ENCODE measurements at places on chromosomes 1 and 21.

- DNase-seq: no peak
These were observed 103.5 kb upstream of the ZBTB40 start for GRCh38 chr1:22347854-22348760.

DNA sequence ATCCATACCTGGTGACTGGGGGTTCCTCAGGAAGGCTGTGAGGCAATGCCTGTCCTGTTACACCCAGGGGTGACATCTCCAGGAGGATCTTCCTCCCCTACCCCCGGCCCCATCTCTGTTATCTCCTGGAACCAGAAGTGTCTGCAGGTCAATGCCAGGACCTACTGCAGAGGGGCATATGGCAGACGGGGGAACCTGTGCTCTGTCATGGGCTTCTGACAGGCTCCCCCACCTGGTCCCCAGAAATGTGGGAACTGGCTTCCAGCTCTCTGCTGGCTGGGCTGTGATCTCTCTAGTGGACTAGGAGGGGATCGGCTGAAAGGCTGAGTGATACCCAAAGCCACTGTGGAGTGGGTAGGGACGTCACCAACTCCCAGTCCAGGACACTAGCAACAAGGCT is 21.0 kb downstream of the KCND3 start:
- no peak for DNase-seq

DNA sequence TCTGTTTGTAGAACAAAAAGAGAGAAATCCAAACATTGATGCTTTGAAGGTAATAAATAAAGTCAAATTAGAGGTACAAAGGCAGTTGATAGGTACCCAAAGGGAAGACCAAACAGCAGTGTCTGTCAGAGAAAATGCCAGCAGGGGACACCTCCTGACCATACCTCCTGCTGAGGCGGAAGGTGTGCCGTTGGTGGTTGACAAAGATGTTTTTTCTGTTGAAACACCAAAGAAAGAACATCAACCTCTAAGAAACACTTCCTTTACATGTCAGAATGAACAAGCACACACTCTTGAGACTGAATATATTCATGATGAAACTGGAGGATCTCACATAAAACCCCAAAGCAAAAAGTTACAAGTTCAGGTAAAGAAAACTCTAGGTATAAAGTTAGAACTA is 128.3 kb downstream of the MACF1 start:
- DNase-seq: no peak

- DNase-seq: no peak
These were observed 37.0 kb upstream of the TENT5B start for GRCh38 chr1:27049607-27050006.

- no peak for DNase-seq
These were observed 900.6 kb downstream of the NCAM2 start for GRCh38 chr21:21898801-21899200.

DNA sequence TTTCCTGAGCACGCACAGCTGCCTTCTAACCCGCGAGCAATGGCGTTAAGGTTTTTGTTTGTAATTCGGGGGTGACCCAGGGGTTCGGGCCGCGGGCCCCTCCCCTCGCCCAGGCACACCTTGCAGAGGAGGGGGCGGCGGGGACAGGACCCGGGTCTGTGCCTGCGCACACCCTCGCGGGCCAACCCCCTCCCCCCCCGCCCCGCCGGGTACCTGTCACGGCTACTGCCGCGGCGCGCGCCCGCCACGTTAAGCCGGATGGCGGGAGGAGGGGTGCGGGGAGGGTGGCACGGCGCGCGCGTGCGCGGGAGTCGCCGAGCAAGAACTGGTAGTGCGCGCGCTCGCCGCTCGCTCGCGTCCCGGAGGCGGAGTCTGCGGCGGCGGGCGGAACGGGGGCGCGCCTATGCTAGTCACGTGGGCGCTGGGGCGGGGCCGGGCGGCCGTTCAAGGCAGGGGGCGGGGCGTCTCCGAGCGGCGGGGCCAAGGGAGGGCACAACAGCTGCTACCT is at the start of gene TPTE:
Gene TPTE (plus strand): TSS at position 493 of the 508 bp plus-strand sequence. CDS start 17,141 bp downstream, outside the sequence.
- no peak for DNase-seq

GRCh38 chr1:210024996-210025395 is 87.0 kb downstream of the SYT14 start:
- no peak for DNase-seq

DNA sequence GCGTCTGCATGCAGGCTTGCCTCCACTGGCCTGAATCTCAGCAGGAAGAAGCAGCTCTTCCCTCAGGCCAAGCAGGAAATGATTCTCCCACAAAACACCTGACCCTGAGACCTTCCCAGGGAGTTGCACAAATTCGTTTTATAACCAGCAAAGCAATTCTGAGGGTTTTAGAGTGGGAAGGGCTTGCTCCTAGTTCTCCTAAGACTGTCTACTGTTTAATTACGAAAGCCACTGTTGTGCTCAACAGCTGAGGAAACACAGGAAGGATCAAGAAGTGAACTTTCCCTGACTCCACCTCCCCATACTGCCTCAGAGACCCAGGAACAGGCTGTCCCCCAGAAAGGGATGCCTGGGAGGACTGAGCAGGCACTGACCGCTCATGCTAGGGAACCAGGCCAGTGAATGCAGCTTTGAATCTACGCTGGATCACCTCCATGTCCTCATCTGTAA is 37.0 kb upstream of the PUM1 start:
- DNase-seq: no peak

DNA sequence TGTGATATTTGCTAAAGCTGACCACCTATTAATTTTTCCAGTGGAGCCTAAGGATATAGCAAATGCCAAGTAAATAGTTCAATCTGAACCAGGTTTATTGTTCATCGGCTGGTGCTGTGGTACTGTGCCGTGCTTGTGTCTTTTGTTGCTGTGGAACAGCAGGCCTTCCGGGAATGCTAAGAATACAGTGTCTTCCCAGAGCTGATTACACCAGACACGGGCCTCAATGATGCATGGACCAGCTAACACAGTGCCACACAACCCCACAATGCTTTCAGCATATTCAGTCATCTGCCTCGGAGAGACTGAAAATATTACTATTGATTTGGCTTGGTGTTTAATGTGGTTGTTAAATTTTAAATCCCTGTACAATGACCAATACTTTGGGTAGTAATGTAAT is 415.4 kb downstream of the PTBP2 start:
- no peak for DNase-seq

DNA sequence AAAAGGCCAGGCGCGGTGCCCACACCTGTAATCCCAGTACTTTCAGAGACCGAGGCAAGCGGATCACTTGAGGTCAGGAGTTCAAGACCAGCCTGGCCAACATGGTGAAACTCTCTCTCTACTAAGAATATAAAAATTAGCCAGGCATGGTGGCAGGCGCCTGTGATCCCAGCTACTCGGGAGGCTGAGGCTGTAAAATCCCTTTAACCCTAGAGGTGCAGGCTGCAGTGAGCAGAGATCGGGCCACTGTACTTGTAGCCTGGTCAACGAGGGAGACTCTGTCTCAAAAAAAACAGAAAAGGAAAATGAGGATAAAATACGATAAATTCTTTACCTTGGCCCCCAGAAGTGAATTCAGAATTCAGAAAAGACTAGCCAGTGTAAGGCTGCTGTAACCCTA is 1.6 kb downstream of the TMEM50B start:
- no peak for DNase-seq

DNA sequence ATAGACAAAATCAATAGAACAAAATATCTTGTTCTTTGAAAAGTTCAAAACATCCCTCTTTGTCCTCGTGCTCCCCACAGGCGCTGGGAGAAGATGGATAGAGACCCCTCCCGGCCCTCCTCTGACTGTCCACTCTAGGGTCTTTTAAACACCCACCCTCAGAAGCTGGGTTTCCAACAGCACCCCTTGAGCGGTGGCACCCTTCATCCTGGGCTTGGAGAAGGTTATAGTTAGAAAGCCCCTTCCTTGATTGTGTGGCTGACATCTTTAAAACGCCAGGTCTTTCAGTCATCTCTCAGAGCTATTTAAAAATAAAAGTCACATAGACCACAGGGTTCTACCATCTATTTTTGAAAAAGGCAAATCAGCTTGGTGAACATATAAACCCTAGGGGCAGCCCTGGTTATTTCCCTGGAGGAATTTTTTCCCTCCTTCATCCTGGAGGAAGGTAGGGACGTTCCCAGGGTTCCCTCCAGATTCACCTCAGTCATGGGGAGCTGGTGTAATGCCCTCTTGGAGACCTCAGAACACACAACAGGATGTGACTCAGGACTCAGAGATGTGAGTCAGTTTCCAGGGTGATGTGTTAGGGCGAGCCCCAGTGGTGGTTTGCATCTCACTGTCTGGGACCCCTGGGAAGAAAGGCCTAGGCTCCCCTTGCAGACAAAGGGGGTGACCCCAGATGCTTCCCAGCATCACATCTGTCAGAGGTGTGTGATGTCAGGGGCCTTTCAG is 138.5 kb downstream of the CLIC6 start:
- DNase-seq: peak; percentile 63

DNA sequence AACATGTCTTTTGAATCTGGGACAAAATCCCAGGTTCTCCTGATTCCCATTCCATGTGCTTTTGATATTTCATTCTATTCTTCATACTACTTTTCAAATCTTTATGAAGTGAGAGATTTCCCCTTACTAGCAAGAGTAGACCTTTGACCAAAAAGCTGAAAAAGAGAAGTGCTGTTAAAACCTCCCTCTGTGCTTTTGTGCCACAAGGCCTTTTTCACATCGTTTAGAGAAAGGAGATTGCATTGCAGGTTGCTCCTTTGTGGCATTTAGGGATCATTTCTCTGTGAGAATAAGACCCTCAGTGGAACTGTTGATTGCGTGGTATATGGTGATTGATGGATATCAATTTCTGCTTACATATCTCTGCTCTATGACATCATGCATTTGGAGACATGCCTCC is 148.8 kb downstream of the TGFB2 start:
- no peak for DNase-seq

DNA sequence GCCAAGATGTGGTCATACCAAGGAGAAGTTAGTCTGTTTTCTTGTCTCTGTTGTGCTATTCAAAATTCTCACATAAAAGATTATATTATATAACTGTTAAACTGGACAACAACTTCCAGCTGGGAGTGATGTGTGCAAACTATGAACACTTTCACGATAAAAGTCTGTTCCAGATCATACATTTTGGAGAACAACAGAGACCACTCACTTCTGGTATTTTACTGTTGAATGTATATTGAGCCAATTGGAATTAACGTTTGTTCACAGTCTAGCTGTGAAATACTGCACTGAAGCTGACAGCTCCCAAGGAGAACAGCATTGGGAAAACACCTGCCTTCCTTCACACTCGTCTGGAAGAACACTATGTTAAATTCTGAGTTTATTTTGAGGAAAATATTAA is 860 bp upstream of the SHCBP1L start:
- DNase-seq: no peak

- DNase-seq: no peak
These were observed 124.5 kb downstream of the CRB1 start for GRCh38 chr1:197392541-197392940.

DNA sequence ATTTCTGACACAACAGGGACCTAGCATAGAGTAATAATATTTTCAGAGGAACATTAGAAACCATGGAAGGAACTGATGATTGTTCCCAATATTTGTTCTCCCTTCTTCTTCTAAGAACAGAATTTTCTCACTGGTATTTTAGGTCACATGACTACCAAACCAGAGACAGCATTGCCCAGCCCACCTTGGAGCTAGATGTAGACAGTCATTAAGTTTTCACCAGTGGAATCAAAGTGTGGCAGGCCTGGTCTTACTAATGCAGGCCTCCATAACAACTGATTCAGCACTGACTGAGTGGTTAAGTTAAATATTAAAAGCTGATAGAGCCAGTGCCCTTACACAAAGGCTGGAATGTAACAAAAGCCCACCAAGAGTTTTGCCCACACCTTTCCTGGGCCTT is 244.4 kb downstream of the ZNF648 start:
- DNase-seq: no peak

GRCh38 chr1:221824909-221825308 is 83.0 kb upstream of the DUSP10 start:
- no peak for DNase-seq

GRCh38 chr1:172898866-172899265 is 151.9 kb downstream of the TNFSF18 start:
- DNase-seq: no peak

DNA sequence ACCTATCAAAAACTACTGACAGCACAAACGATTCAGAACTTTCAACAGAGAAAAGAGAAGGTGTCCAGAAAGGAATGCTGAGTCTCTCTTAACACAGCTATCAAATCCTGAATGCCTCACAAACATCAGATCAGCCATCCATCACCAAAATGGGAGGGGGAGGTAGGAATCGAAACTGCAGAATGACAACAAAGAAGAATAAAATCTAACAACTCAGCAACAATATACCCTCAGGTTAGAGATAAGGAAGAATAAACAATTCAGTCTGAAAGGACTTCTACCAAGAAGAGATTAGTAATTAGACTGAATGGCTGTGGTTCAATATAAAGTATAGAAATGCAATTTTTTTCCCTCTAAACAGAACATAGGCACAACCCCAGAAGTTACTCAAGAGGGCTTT is 94.4 kb downstream of the RERE start:
- DNase-seq: no peak

GRCh38 chr1:242206994-242207393 is 208.1 kb upstream of the MAP1LC3C start:
- no peak for DNase-seq

GRCh38 chr1:196980859-196981258 is 3.5 kb downstream of the CFHR5 start:
- DNase-seq: no peak

GRCh38 chr21:26954662-26955121 is 12.2 kb downstream of the ADAMTS5 start:
- no peak for DNase-seq

DNA sequence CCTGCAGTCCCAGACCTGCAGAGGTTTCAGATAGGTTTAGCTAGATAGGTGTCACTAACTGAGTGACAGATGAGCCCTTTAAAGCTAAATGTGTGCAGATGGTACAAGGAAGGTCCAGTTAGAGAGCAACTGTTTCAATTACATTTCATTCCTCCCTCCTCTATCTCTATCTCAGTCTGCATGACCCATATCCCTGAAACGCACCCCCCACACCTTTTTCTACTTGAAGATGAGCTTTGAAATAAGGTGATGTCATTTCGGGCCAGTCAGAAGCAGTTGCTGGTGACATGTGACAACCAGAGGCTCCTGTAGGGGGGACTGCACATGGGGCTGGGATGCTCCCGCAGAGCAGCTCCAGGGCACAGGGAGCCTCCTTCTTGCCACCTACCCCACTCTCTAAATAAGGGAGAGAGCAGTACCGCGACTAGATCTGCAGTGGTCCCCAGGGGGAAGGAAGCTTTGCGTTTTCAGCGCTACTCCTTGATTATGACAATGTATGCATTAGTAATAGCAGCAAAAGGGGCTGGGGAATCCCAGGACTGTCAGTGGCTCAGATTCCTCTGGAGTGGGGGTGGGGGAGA is 4.3 kb downstream of the ATP8B2 start:
- DNase-seq: peak; percentile 47

GRCh38 chr21:31473685-31474345 is 129.8 kb upstream of the TIAM1 start:
- no peak for DNase-seq

DNA sequence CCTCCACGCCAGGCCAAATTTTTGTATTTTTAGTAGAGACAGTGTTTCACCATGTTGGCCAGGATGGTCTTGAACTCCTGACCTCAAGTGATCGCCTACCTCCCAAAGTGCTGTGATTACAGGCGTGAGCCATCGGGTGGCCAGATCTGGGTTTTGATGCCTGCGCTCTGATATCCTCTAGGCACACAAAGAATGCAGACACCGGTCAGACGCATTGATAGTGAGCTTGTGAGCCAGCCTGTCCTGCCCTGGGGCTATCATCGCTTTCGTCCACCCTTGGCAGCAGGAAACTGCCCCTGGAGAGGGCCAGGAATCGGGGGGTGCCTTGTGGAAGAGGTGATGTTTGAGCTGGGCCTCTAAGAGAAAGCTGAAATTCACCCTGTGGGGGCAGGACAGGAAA is 4.0 kb downstream of the FBLIM1 start:
- DNase-seq: no peak

GRCh38 chr1:40984066-40984465 is 4.6 kb downstream of the CTPS1 start:
- DNase-seq: no peak

Data from activated naive CD4-positive, alpha-beta T cell treated with anti-CD3 and anti-CD28 coated beads, Interleukin-2, amount 50 U/mL, for 16 hours (primary cell).